Stimulated activated CD4-positive, alpha-beta T cell treated with anti-CD3 and anti-CD28 coated beads, Interleukin-2, amount 100 ng/mL, for 48 hours (primary cell): ENCODE measurements at places on chromosomes 4 and X.

GRCh38 chrX:65866146-65866545 is 173.7 kb downstream of the VSIG4 start:
- DNase-seq, result no peak

- DNase-seq, result no peak
These were observed 1606.4 kb upstream of the TENM3 start for GRCh38 chr4:180636696-180637404.

DNA sequence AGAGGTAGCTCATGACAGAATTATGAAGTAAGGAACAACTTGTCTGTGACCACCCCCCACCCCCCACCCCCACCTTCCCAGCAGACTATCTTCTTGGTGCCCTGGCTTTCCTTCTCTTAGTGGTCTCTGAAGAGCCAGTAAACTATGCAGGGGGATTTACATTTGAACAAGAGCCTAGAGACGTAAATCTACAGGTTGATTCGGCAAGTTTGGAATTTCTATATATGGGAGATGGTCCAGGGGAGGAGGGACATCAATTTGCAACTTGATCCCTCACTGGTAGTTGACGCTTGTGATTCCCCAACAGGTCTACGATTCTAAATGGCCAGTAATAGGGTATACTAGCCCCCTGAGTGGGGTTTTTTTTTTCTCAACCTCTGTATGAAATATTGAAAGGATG is 36.7 kb downstream of the IL13RA1 start:
- DNase-seq, result no peak

GRCh38 chrX:43836435-43837184 is 45.6 kb downstream of the MAOB start:
- no peak for DNase-seq

DNA sequence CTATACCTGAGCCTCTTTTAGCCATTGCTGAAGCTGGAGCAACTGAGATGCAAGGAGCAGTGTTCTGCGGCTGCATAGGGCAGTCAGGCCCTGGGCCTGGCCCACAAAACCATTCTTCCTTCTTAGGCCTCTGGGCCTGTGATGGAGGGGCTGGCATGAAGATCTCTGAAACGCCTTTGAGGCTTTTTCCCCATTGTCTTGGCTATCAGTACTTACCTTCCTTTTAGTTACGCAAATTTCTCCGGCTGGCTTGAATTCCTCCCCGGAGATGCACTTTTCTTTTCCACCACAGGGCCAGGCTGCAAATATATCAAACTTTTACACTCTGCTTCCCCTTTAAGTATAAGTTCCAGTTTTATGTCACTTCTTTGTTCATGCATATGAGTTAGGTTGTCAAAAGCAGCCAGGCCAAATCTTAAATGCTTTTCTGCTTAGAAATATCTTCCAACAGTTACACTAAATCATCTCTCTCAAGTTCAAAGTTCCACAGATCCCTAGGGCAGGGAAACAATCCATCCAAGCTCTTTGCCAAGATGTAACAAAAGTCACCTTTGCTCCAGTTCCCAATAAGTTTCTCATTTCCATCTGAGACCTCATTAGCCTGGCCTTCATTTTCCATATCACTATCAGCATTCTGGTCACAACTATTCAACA is 194.4 kb upstream of the PCDH7 start:
- DNase-seq, result no peak

- DNase-seq, result no peak
These were observed 126.7 kb upstream of the EDNRA start for GRCh38 chr4:147354237-147354636.

DNA sequence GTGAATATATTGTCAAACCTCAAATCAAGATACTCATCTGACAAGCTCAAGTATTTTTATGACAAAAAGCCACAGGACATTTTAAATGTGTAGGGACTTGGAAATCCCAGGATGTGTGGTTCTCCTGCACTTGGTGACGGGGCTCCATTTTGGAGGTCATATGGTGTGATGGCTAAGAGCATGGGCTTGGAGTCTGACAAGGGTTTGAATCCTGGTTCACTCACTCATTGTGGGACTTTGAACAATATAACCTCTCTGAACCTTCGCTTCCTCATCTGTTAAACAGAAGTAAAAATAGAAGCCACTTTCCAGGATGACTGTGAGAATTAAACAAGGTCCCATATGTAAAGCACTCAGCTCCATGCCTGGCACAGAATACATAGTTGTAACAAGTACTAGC is 99.6 kb downstream of the SMIM20 start:
- no peak for DNase-seq

DNA sequence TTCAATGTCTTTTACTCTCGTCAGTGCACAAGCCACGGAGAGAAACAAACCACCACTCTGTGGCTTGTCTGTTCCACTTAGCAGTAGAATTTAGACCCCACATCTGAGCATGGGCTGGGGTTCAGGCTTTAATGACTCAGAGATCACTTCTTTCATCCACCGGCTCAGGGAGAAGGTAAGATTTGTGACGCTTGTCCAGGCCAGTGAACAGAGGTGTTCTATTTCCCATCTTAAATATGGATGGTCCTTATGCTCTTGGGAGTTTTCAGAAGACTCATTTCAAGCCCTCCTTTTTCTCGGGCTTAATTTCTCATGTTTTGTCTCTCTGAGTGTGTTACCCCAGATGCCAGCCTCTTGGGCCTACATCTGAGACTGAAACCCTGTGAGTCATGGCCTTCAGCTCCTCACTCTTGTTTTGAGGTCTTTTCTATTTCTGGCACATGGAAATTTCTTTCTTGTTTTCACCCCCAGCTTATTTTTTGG is 127.4 kb upstream of the SFRP2 start:
- peak; percentile 27 for DNase-seq

- no peak for DNase-seq
These were observed 194.8 kb upstream of the FAT1 start for GRCh38 chr4:186918466-186918865.

GRCh38 chrX:103480526-103480925 is 38.8 kb downstream of the RAB40A start:
- DNase-seq, result no peak

- peak; percentile 42 for DNase-seq
These were observed 11.1 kb upstream of the FAM3A start for GRCh38 chrX:154526901-154527675.

DNA sequence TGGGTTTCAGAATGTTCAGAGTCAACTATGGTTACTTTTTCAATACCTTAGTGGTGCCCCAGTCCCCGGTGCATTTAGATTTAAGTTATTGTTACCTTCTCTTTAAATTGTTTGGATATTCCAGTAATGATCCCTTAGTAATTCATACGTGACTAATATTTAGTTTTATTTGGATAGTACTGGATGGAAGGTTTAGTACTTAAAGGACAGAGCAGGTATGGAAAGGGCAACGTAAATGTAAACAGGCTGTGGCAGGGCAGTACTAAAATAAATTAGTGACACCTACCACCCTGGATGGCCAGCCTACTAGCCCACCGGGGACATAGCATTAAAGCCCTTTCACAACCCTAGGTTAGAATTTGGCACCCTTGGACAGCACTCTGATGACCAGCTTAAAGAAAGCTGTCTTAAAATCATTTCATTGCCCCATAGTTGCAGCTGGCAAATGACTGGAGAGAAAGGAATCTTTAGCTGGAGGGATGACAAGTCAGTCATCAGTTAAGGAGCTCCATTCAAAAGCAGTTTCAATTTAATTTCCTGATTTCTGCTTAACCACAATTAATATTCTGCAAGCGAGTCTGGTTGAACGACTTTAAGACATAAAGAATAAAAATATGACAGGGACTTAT is 16.4 kb downstream of the PLP1 start:
- no peak for DNase-seq

DNA sequence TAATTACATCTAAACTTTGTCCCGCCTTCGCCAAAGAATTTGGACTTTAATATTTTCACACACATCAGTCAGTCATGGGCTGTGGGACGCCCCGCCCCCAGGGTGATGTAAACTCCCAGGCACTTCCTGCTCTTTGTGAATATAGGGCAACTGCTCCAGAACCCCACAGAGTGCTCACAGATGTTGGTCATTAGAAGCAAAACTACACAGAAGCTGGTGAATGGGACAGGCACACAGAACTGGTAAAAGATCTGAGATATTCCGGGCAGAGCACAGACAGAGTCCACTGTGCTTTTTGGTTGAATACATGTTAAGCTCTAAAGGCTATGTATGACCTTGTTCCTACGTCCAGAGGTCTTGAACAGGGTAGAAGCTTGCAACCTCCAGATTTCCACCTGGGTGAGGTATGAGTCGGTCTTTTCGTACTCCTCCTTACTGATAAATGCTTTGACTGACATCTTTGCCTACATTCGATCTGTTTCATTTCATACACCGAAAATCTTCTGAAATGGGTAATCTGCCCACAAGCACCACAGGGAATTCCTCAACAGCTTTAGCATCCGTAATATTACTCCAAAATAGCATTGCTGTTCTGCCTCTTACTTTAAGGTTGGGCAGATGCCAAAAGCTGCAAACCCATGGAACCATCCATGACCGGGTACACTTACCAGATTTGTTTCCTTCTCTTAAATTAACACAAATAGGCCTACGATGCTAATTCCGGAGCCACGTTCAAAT is 144.6 kb downstream of the AMELX start:
- no peak for DNase-seq

DNA sequence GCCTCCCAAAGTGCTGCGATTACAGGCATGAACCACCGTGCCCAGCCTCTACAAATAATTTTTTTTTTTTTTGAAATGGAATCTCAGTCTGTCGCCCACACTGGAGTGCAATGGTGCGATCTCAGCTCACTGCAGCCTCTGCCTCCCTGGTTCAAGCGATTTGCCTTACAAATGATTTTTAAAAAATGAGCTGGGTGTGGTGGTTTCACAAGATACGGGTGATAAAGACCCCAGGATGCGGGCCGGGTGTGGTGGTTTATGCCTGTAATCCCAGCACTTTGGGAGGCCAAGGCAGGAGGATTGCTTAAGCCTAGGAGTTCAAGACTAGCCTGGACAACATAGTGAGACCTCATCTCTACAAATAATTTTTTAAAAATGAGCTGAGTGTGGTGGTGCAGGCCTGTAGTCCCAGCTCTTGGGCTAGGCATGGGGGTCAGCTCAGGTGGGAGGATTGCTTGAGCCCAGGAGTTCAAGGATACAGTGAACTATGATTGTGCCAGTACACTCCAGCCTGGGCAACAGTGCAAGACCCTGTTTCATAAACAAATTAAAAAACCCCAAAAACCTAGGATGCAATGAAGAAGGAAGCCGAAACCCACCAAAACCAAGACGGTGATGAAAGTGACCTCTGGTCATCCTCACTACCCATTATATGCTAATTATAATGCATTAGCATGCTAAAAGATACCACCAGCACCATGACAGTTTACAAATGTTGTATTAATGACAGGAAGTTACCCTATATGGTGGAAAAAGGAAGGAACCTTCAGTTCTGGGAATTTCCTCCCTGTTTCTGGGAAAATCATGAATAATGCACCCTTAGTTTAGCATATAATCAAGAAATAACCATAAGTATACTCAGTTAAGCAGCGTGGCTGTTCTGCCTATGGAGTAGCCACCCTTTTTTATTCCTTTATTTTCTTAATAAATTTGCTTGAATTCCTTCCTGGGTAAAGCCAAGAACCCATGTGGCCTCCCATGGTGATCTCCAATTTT is 27.7 kb downstream of the PDGFRA start:
- no peak for DNase-seq

DNA sequence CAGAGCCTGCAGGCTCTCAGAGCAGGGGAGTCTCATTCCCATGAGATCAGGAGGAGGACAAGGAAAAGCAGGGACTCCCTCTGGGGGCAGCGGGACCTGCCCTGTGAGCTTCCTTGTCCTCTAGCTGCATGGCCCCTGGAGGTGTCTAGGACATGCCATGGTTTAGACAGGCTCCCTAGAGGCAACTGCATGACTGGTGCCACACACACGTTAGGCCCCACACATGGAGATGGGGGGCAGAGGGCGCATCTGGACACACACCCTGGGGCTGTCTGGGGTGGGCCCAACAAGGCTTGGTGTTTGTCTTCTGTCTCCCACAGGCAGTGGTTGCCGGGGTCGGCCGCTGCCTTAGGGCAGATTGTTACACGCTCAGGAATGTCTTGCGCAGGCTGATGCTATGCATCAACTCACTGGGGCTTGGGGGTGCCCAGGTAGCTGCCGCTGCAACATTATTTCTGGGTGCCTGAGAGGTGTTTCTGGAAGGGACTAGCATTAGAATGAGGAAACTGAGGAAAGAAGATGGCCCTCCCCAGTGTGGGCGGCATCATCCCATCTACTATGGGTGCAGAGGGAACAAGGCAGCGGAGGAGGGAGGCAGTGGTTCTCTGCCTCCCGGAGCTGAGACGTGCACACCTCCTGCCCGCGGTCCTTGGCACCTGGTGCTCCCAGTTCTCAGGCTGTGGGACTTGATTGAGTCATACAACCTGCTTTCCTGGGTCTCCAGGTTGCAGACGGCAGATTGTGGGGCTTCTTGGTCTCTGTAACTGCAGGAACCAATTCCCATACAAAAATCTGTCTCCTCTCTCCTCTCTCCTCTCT is 32.1 kb upstream of the GPR78 start:
- no peak for DNase-seq

GRCh38 chr4:2935762-2936743 is 27.2 kb downstream of the NOP14 start:
- peak; percentile 68 for DNase-seq

GRCh38 chr4:133151341-133151690 is 2.2 kb downstream of the PCDH10 start:
- DNase-seq, result no peak

GRCh38 chrX:63506320-63506719 is 155.2 kb upstream of the SPIN4 start:
- DNase-seq, result no peak

GRCh38 chrX:20653070-20653469 is 386.4 kb upstream of the RPS6KA3 start:
- DNase-seq, result no peak

- no peak for DNase-seq
These were observed 74.4 kb downstream of the TMA16 start for GRCh38 chr4:163568843-163569242.

DNA sequence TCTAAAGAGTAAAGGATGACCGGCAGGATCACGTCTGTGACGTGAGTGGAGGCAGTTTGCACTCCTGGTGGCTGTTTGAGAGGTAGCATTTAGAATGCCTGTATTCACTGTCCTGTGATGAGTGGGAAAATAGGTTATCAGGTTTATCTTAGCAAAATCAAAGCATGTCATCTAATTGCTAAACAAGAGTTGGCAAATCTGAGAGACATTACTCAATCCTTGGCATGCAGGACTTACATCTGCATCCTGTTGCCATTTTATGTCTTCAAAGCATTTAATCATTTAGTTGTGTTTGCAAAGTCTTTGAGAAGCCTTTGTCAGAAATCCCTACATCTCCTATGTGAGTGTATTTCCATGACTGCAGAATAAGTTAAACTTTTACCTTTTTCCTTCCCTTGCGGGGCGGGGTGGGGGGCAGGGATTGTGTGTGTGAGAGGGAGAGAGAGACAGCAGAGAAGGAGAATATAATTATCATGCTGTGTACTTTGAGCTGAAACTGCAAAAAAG is 41.4 kb upstream of the MSANTD1 start:
- DNase-seq, result no peak

- peak; percentile 54 for DNase-seq
These were observed 177.9 kb downstream of the AFAP1 start for GRCh38 chr4:7761720-7762119.

GRCh38 chr4:153058671-153059060 is 122.5 kb downstream of the FHDC1 start:
- DNase-seq, result no peak

GRCh38 chrX:139787601-139788000 is 79.6 kb upstream of the MCF2 start:
- no peak for DNase-seq
